NCI-H524 treated with DMSO at 0.1 percent for 48 hours (cell line): ENCODE measurements at places on chromosomes 2 and 18.

DNA sequence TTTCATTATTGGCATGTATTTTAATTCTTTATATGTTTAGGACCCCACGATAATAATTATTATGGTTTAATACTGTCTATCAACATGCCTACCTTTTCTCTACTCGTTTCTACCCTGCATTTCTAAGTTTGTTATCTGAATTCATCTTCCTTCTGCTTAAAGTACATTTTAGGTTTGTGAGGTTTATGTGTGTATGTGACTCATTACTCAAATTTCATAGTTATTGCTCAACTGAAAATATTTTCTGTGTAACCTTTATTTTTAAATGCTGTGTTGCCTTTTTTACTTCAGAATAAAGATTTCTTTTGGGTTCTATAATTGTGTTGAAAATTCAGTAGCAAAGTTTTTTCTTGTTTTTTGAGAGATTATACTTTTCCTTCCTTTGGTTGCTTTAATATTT is 933.9 kb upstream of the LRRTM1 start:
- DNase-seq: no peak

DNA sequence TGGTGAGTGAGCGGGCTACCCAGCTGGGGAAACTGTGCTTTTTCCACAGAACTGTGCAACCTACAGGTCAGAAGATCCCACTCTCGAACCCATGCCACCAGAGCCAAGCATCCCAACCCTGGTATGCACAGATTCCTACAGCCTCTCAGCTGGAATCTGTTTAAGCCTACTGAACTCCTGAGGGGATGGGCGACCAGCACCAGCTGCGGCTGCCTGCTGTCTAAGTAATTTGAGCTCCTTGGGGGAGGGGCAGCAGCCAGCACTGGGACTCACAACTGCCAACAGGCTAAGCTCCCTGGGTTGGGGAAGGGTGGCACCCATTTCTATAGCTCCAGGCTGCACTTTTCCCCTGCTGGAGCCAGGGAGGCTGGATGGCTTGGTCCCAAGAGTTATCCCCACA is 11.8 kb downstream of the CYP27C1 start:
- peak; percentile 91 for DNase-seq

DNA sequence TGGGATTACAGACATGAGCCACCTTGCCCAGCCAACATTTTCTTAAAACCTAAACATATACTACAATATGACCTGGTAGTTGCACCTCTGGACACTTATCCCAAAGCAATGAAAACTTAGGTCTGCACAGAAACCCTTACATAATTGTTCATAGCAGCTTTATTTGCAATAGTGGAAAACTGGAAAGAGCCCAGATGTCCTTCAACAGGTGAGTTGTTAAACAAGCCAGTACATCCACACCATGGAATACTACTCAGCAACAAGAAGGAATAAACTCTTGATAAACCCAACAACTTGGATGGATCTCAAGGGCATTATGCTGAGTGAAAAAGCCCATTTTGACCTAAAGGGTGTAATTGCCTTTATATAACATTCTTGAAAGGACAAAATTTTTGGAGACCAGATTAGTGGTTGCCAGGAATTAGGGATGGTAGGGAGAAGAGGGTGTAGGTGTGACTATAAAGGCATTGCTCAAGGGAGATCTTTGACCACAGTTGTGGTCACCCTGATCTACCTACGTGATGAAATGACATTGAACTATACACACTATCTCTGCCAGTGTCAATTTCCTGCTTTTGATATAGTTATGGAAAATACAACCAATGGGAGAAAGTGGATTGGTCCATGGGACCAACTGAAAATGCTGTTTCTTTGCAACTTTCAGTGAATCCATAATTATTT is 11.9 kb upstream of the AMMECR1L start:
- DNase-seq: no peak

- DNase-seq: no peak
These were observed 28.5 kb downstream of the MBP start for GRCh38 chr18:77103991-77104531.

GRCh38 chr18:8942909-8943545 is 159.5 kb upstream of the NDUFV2 start:
- DNase-seq: no peak

GRCh38 chr2:168085801-168086361 is 161.5 kb downstream of the STK39 start:
- DNase-seq: peak; percentile 14
